Fibroblast of skin of left quadriceps (primary cell): ENCODE measurements at places on chromosomes 13 and 19.

GRCh38 chr13:113044391-113045114 lies 61.0 kb upstream of the F7 start:
- DNase-seq, result no peak

DNA sequence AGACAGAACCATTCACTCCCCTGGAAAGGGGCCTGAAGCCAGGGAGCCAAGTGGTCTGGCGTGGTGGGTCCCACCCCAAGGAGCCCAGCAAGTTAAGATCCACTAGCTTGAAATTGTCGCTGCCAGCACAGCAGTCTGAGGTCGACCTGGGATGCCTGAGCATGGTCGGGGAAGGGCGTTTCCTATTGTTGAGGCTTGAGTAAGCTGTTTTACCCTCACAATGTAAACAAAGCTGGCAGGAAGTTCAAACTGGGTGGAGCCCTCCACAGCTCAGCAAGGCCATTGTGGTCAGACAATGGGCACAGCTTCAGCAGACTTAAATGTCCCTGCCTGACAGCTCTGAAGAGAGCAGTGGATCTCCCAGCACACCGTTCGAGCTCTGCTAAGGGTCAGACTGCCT lies 195.6 kb upstream of the DACH1 start:
- DNase-seq, result no peak

GRCh38 chr13:88118952-88119351 lies 447.8 kb downstream of the SLITRK5 start:
- DNase-seq, result no peak

GRCh38 chr13:86986448-86986847 lies 684.7 kb upstream of the SLITRK5 start:
- no peak for DNase-seq

DNA sequence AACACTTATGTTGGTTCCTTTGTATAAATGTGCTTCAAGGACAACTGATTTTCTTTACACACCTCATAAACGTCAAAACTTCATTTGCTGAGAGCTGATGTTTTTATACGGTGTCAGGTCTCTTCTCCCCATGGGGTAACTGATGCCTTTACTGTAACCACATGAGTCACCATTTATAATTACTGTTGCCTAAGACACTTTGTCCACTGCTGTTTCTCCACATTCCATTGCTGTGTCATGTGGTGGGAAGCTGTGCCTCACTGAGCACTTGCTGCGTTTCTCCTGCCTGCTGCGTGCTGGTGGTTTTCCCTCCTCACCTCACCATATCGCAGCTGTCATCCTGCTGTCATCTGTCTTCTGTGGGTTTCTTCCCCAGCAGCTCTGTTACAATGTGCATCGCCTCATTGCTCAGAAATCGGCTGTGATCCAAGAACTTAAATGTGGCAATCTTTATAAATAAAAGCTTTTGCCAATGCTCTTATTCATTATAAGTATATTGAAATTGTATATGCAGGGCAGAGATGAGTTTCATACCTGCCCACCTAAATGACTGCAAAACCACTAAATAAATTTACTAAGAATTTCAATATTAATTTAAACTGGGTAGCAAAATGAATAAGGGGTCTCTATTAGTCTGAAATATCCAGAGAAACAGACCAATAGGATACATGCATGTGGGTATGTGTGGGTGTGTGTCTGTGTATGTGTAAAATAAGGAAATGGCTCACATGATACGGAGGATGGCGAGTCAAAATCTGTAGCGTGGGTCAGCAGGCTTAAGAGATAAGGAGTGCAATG lies 547.0 kb upstream of the SLITRK5 start:
- peak; percentile 97 for DNase-seq

- DNase-seq, result peak; percentile 33
Measured at GRCh38 chr13:110150384-110151101, 156.4 kb downstream of the COL4A1 start.

DNA sequence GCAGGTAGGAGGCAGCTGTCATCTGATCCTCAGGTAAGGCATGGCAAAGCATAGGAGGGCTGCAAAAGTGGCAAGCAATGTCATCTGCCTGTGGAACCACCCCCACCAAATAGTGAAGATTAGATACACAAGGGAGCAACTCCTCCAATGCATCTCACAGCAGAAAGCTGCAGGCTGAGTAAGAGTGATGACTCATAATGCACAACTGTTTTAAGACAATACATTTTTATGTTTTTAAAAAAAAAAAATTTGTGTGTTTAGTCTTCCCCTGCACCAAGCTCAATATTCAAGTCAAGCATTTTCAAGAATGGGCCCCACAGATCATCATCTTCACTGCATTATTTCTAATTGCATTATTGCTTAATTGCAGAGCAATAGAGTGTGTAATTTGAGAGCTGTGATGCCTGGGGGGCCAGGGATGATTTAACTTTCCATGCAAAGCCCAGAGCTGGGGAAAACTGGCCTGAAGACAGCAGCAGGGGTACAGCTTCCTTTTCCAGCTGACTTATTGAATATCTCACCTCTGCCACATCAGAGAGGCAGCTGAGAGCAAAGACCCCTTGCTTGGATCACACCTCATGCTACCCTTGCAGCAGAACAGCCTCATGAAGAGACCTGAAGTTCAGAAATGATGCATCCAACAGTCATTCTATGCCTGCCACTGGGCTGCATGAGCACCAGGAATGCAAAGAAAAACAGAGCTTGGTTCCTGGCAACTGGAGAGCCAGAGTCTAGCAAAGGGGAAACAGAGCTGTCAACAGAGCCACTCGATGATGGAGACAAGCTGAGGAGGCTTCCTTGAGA lies 22.7 kb upstream of the POP4 start:
- no peak for DNase-seq

GRCh38 chr13:112968910-112969691 lies at the start of gene MCF2L:
Gene MCF2L, plus strand, starts transcription at chr13:112969214. Its CDS starts 166 bp downstream, at chr13:112969380.
- DNase-seq, result no peak

DNA sequence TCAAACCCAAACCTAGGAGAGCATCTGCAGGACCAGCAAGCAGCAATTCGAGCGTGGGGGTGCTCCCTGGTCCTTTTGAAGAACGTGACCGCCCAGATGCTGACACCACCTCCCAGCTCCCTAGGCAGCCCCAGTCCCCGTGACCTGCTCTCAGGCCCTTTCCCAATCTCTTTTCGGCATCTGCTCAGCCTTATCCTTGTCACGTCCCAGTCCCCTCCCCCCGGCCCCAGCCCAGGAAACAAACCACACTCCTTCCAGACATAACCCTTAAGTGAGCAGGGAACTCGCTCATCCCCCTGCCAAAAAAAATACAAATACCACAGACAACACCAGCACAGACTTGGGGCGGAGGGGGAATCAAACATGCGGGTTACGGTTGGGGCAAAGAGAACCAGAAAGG lies 3.3 kb downstream of the MLLT1 start:
- DNase-seq, result peak; percentile 61

DNA sequence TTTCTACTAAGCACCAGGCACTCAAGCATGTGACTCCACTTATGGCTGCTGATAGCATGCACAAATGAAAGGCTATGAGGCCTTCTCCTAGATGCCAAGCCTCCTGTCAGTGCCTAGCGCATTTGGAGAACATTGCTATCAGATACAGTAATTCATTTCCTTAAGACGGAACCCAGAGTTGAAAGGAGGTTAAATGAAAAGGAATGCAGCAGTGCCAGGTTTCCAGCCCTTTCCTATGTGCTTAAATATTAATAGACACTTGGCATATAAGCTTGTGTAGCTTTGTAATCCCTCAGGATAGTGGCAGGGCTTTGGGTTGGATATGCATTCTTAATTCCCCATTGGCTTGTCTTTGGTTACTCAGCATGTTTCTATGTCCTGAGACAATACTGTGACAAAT lies 140.1 kb upstream of the FRY start:
- no peak for DNase-seq

- DNase-seq, result peak; percentile 18
Measured at GRCh38 chr19:29098863-29099481, 114.0 kb downstream of the UQCRFS1 start.

DNA sequence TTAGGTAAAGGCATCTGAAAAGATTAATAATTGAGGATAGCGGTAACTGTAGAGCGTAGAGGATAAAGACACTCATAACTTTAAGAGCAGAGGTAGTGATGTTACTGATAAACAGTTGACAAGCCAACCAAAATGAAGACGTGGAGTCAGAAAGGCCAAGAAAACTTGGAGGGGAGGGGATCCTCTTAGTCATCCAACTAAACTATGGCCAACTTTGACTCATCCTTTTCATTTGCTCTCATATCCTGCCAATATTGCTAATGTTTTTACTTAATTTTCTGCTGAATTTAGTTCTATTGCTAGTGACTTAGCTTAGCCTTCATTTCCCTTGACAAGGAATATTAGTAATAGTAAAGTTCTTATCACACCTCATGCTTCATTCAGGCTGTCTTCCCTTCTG lies 13.4 kb downstream of the ITGBL1 start:
- no peak for DNase-seq

DNA sequence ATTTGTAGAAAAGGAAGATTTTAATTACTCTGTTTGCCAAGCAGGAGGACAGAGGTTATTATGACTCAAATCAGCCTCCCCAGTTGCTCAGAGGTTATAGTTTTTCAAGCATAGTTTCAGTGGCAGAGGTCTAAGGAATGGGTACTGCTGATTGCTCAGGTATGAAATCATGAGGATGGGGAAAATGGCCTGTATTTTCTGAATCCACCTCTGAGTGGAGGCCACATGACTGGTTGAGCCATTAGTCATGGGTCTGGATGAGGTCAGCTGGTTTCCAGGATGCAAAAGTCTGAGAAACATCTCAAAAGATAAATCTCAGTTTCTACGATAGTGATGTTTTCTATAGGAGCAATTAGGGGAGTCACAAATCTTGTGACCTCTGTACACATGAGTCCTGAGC lies 62.8 kb upstream of the CEACAM8 start:
- no peak for DNase-seq

DNA sequence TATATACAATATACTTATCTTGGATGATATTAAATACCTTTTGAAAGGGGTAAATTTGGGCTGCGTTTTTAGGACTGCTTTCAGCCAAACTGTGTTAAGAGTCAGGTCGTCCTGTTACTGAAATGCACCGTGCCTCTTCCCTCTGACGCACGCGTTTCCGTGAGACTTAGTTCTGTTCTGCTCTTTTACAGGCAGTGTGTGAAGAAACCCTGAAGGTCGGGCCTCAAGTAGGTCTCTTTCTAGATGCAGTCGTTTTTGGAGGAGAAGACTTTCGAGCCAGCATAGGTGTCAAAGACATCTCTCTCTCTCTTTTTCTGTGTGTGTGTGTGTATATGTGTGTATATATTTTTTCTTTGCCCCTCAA lies 107.0 kb downstream of the ZIC5 start:
- DNase-seq, result no peak

GRCh38 chr13:25920277-25920676 lies 131.5 kb downstream of the SHISA2 start:
- DNase-seq, result no peak

GRCh38 chr13:38602266-38602665 lies 84.6 kb upstream of the FREM2 start:
- no peak for DNase-seq

- DNase-seq, result peak; percentile 33
Measured at GRCh38 chr13:32894589-32895001, 121.6 kb upstream of the KL start.

DNA sequence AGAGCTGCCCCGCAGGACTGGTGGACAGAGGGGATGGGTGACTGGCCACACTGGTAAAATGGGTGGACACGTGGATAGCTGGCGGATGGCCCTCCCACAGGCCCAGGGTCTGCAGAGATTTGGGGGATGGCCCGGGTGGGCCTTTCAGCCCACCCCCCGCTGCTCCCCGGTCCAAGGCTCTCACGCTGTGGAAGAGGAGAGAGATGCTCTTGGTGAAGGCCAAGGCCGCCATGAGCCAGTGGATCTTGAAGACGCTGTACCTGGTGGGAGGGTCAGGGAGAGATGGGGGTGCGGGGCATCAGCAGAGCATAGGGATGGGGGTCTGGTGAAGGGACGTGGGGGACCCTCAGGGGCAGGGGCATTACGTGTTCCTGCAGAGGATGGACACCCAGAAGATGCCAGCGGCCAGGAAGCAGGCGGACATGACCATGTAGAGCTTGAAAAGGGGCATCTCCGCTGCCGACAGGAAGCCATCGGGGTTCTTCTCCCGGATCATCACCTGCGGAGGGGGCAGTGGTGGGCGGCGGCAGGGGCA lies 4.5 kb downstream of the GPR108 start:
- no peak for DNase-seq

GRCh38 chr19:5262721-5263120 lies 77.9 kb downstream of the PTPRS start:
- DNase-seq, result no peak

DNA sequence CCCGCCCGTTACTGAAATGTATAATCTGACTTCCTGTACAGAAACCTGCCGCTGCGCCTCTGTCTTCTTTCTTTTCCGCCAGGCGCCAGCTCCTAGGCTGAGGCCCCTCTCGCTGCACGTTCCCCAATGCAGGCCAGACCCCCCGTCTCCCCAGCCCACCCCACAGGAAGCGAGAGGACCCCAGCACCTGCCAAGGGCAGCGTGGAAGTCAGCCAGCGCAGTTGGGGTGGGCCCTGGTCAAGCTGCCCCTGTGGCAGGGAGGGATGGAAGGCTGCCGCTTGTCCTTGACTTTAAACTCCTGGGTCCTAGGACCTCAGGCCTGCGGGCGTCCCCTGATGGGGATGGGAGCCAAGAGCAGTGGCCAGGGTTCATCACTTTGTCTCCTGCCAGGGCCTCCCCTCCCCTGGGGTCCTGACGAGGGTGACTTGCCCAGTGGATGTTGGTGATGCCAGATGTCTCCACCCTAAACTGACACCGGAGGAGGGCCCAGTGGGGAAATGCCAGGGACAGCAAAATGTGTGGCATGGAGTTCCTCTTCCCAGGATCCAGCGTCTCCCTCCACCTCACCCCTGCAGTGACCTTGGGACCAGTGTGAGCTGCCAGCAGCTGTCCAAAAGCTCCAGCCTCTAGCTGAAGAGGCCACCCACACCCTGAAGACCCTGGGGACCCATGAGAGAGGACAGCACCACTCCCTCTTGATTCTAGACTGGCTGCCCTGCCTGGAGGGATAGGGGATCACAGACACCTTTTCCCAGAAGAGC lies 8.5 kb upstream of the MARCHF2 start:
- no peak for DNase-seq

- DNase-seq, result no peak
Measured at GRCh38 chr19:19820774-19821320, 703 bp downstream of the ZNF506 start.

GRCh38 chr19:38691938-38692457 lies 44.5 kb downstream of the ACTN4 start:
- DNase-seq, result peak; percentile 85
